Chondrocyte (in vitro differentiated cells): ENCODE measurements at places on chromosomes 1 and 21.

DNA sequence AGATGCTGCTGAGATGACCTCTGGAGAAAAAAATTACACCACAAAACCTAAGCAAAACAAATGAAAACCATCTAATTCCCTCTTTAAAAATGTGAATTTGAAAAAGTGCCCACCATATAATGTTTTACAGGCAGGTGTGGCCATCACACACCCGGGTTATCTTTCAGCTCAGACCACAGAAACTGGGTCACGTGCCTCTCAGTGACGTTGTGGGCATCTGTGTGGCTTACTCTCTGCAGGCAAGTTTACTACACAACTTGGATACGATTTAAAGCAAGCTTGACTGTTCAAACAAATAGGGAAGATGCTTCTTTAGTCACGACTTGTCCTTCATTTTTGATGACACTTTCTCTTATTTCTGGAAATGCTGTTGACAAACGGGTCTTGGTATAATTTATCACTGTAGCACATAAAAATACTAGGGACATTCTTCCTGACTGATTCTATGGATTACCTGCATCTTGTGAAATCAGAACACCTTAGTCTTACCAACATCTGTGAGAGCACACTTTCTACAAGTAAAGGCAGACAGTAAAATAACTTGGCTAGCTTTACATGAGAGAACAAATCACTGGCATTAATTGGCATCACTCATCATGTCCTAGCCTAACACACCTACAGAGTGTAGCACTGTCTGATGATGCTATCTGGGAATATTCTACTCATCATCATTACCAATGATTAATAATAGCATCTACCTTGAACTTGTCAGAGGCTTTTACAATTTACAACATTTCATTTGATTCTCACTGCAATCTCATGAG is 89.3 kb upstream of the EDEM3 start:
- H3K4me3 ChIP-seq = no peak overlapping the region
- H3K27ac ChIP-seq = no peak overlapping the region
- peaks cover under 1% of the 10 kb centered on the region for H3K4me1 ChIP-seq
- H3K36me3 ChIP-seq = peaks cover 9% of the 10 kb centered on the region

DNA sequence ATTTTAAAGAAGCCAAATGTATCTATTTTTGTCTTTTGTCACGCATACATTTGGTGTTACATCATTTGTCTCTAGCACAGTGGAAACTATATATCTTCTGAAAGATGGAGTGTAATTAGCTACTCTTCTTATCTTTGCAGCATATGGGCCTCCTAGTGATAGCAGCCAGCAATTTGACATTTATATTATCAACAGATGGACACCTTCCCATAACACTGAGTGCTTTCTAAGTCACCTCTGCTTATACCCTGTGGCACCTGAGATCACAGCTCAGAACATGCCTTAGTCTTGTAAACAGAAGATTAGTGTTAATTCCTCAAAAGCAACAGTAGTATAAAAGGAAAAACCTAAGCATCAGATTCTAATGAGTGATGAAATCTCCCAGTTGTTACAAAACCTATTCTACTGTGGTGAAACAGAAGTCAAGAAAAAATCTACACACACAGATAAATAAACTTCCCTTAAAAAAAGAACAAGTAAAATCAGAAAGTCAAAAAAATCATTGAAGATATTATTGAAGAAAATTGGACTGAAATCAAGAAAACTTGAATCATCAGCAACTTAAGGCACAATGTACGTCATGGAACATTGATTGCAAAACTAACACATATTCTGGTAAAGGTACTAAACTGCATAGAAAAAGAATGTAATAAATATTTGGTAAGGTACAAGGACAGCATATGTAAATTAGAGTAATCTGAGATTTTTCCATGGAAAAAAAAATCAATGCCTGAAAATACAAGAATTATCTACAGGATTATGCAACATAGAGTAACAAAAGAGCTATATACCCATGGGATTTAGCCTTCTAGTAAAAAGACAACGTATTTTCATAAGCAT is 61.7 kb downstream of the KCNT2 start:
- no peak overlapping the region for H3K27ac ChIP-seq
- no peaks in the 10 kb centered on the region for H3K36me3 ChIP-seq
- DNase-seq = no peak
- H3K27me3 ChIP-seq = no peaks in the 10 kb centered on the region
- H3K4me3 ChIP-seq = no peak overlapping the region

DNA sequence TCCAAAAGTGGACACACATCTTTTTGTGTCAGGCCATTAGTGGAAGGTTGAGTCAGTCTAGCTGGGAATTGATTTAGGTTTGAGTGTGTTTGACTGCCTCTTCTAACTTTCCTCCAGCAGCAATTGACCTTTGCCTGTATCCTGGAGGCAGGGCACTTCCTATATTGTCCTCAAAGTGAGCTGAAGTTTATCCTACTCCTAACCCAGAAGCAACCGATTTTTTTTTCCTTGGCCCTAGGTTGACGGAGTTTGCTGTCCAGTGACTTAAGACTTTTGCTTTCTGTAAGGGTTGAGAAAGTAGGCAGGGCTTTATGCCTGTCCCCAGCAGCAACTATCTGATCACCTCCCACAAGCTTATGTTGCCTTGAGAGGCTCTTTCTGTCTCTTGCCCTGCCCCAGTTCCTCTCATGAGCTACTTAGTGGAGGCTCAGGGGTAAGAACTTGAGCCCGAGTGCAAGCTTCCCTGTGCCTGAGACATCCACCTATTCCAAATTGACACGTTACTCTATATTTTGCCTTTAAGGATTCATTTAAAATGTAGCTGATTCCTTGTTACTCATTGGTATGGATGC is 30.9 kb downstream of the SLC35F3 start:
- H3K27me3 ChIP-seq = peaks cover 2% of the 10 kb centered on the region
- H3K36me3 ChIP-seq = no peaks in the 10 kb centered on the region
- no peaks in the 10 kb centered on the region for H3K4me1 ChIP-seq
- H3K4me3 ChIP-seq = no peak overlapping the region

DNA sequence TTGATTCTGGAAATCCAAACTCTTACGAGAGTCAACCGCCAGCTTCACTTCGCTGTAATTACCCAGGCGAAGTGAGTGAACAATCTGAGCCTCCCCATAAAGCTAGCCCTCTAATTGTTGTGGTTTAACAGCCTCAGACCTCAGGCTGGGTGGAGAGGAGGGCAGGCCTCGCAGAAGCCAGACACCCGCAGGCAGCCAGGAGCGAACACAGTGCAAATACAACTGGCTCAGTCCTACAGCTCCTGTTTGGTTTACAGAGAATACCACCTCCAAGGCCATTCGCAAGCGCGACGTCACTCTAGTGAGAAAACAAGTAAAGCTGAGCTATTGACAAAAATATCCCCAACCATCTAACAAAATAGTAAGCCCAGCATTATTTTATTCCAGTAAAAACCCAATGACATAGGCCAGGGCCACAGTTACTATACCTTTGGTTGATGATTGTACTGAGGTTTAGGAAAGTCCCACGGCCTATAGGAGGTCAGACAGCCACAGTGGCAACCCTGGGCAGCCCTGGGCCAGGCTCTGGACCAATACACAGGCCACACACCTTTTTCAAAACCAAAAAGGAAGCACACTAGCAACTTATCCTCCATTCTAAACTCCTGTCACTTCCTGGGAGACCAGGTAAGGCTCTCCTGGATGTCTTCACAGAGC is 163.3 kb downstream of the ETS2 start:
- H3K27me3 ChIP-seq = no peaks in the 10 kb centered on the region
- no peak overlapping the region for H3K27ac ChIP-seq
- no peak for DNase-seq
- peaks cover 10% of the 10 kb centered on the region for H3K4me1 ChIP-seq
- H3K36me3 ChIP-seq = no peaks in the 10 kb centered on the region
- H3K4me3 ChIP-seq = no peak overlapping the region

- no peaks in the 10 kb centered on the region for H3K27me3 ChIP-seq
- no peak overlapping the region for H3K4me3 ChIP-seq
- H3K36me3 ChIP-seq = no peaks in the 10 kb centered on the region
- H3K27ac ChIP-seq = no peak overlapping the region
Observed at GRCh38 chr1:27621051-27621920, 13.7 kb downstream of the FGR start.

DNA sequence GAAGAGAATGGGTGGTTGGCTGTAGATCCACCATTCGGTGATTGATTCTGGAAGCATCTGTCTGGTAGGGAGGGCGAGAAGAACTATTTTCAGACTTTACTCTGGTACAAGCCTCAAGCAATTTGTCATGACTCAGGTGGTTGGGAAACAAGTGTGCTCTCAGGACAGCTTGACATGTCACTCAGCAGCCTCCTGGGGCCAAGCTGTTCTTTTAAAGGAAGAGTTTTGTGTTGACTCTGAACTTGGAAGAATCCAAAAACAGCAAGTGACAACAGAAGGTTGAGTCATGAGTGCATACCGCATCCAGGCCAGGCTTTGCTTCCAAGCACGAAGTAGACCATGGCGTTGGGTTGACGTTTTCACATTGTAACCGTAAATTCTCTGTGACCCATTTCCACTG is 65.9 kb downstream of the CLIC6 start:
- H3K36me3 ChIP-seq = peaks cover 2% of the 10 kb centered on the region
- no peaks in the 10 kb centered on the region for H3K27me3 ChIP-seq
- H3K4me3 ChIP-seq = no peak overlapping the region
- no peak for DNase-seq
- peak overlapping the region; percentile 30 for H3K27ac ChIP-seq
- peaks cover 34% of the 10 kb centered on the region for H3K4me1 ChIP-seq
